ENCODE measurements at places on chromosomes 3 and 15.

DNA sequence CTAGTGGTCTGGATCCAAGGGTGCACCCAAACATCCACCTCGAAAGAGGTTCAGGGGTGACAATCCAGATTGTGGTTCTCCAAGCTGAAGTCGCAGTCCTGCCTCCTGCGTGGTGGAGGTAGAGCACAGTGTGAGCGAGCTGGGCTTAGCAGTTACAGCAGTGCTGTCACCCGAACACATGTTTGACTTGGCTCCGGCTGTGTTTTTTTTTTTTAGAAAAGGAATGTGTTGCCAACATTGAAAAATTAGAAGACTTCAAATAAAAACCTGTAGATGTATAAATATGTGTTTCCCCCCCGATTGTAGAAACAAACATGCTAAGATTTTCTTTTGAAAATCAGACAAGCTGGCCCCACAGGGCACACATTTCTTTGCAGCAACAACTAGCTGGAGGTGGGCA lies 530.8 kb downstream of the SHQ1 start:
- DNase-seq = no peak

- DNase-seq = no peak
Measured at GRCh38 chr3:122942239-122942638, 85.3 kb downstream of the SEMA5B start.

DNA sequence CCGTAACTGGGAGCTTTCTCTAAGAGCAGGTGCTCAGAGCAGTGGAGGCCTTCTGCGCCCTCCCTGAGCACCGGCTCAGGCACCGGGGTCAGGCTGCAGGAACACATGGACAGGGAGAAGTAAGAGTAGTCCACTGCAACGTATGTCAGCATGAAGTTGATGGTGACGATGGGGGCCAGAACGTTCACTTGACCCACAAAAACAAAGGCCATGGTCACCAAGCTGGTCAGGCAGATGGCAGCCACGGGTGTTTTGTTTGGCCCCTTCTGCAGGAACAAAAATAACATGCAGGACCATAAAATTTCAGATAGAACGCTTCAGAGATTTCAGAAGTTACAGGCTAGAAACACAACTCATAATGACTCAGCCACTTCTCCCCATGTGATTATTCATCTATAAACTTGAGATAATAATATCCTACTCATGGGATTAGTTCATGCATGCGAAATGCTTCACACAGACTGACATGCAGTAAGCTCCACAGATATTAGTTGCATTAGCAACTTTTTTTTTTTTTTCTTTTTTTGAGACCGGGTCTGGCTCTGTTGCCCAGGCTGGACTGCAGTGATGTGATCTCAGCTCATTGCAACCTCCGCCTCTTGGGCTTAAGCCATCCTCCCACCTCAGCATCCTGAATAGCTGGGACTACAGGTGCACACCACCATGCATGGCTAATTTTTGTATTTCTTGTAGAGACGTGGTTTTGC lies 52.2 kb upstream of the HEG1 start:
- DNase-seq = no peak

DNA sequence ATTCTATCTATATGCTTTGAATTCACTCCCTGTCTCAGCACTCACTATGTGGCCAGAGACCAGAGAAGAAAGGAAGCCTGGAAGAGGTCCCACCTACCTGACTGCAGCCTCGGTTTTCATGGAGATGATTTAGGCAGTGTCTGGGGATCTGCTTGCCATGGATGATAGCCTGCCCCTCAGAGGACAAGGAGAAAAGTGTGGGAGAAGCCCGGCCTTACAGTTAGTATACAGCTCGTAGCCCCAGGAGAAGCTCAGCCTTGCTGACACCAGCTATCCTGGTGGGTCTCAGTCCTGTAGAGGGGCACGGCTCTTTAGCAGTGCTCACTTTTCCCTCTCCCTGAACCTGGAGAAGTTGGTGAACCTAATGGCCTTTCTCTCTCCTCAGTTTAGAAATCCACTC lies 25.9 kb upstream of the RTP4 start:
- DNase-seq = no peak

GRCh38 chr3:37291275-37291700 lies 116.9 kb upstream of the LRRFIP2 start:
- no peak for DNase-seq

DNA sequence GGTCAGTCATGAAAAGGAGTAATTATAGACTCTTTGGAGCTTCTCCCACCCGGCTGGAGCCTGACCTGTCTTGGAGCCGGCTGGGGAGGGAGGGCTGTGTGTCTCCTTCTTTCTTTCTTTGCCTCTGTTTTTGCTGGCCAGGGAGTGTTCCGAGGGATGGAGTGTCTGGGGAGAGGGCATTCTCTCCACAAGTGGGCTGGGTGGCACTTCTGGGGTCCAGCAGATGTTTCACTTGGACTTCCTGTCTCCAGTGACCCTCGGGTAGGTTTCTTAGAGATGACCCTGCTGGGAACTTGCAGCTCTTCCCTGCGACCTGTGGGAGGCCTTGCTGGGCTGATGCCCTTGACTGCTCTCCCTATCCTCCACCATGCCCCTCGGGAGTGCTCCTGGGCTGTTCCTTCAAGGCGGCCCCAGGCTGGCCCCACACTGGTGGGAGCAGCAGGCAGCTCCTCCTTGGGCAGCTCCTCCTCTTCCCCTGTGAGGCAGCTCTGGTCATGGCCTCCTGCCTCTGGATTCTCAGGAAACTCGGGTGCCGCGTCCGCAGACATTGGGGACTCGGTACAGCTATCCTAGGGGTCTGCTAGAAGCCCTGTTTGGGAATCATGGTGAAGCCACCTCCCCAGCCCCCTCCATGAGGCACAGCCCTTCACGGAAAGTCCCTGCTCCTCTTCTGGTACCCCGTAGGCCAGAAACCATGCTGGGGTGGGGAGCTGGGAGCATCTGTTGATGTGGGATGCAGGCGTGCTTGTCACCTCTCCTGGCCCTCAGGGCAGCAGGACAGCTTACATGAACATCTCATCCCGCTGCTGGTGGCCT lies 44.9 kb downstream of the APBA2 start:
- no peak for DNase-seq

GRCh38 chr3:191280111-191280510 lies 49.1 kb upstream of the CCDC50 start:
- DNase-seq = no peak

- DNase-seq = no peak
Measured at GRCh38 chr15:75532413-75533250, 46.5 kb downstream of the PTPN9 start.

DNA sequence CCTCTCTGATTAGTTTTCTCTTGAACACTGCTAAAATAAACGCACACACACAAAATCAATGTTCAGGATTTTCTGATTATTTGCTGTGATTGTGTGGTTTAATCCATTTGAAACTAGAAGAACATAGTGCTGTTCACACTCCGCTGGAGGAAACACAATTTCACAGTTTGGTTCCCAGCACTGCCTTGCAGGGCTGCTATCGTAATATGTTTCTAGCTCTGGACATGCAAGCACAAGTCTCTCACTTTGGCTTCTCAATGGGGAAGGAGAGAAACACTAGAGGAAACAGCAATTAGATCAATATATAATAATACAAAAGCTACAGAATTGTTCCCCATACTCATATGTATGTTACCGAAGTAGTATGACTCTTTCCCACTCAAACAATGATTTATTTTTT lies 299.5 kb downstream of the NSUN3 start:
- DNase-seq = no peak

DNA sequence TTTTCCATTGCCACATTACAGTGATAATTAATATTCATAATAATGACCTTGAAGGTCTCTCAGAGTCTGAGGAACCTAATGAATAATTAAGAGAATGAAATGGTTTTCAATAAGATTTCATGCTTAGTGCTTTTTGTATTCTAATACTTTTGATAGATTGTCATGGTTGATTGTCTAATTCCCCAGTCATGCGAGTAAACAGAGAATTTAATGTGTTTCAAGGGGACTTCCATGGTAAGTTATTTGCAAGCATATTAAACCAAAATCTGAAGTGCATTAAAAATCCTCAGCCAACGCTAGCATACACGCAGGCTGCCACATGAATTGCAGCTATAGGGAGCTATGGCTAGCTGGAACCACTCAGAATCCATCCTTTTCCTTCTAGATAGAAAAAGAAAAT lies 18.9 kb upstream of the ANO10 start:
- DNase-seq = no peak

GRCh38 chr15:98419173-98419780 lies 229.1 kb upstream of the IGF1R start:
- no peak for DNase-seq

GRCh38 chr15:92906563-92907081 lies 6.5 kb downstream of the CHD2 start:
- DNase-seq = no peak

GRCh38 chr3:33074217-33075067 lies 22.5 kb downstream of the GLB1 start:
- peak; percentile 32 for DNase-seq

- no peak for DNase-seq
Measured at GRCh38 chr3:13238687-13239466, 165.6 kb upstream of the IQSEC1 start.

- no peak for DNase-seq
Measured at GRCh38 chr3:157414861-157415260, 21.8 kb upstream of the PTX3 start.

- DNase-seq = no peak
Measured at GRCh38 chr15:57496946-57497869, 94.5 kb upstream of the MYZAP start.
